GM12891 (cell line): ENCODE measurements at places on chromosomes 5 and 9.

GRCh38 chr9:100063185-100063584, 35.6 kb downstream of the ERP44 start:
- no peak for DNase-seq

GRCh38 chr5:52869391-52869790, 81.7 kb downstream of the ITGA1 start:
- DNase-seq = no peak

DNA sequence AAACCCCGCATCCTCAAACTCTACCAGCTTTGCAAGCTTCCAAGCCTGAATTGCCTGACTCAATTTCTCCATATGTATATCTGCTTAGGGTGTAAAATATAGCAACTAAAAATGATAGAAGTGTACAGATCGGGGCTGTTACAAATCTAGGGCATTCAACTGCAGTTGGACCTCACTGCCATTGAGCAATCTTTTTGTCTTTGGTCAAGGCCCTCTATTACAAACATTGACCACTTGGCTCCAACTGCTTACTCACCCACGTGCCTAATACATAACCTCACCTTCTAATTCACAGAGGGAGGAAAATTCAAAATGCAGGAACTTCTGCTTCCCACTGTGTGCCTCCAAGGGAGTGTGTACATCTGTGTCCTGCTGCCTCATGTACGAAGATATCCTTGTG, 10.0 kb downstream of the LRRC70 start:
- no peak for DNase-seq

DNA sequence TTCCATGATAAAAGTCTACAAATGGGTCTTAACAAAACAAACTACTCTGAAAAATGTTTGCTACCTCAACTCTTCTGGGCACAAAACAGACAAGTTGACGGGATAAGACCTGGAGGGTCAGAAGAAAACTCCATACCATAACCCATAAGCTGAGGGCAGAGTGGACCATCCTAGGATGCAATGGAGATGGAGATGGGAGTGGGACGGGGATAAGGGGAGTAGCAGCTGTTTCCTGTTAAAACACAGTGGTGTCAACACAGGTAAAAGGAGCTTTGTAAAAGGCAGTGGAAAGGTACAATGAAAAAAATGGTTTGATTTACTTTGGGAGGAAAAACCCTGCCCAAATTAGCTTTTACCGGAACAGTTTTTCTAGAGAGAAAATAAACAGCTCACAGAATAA, 41.6 kb downstream of the CEMIP2 start:
- no peak for DNase-seq

DNA sequence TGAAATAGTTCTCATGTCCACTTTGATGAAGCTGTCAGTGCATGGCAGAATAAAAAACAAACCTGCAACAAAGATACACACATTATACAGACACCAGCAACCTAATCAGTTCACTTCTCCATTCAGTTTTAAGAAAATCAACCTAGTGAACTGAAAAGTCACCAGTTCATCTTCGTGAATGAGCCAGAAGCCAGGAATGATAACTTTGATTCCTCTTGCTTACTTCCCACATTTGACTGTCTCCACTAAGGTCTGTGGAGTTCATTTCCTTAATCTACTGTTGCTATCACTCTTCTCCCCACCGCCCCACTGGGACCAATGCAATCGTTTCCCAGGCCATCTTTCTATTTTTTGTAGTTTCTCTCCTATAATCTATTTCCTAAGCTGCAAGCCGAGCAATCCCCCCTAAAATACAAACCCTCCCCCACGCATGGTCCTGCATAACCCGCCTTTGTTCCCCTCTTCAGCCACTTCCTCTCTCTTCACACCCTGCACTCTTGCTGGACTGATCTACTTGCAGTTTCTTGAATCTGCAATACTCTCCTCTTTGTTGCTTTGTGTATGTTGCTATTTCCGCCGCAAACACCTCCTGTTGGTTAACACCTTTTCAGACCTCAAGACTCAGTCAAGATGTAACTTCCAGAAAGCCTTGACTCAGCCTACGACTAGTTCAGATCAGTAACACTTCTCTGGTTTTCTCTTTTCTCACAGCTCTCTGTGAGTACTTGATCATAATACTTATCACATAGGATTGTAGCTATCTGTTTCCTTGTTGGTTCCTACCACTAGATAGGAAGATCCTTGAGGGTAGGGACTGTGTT, 16.6 kb downstream of the STOM start:
- no peak for DNase-seq

- DNase-seq = no peak
Measured at GRCh38 chr9:83220730-83221129, 157.8 kb upstream of the RASEF start.

DNA sequence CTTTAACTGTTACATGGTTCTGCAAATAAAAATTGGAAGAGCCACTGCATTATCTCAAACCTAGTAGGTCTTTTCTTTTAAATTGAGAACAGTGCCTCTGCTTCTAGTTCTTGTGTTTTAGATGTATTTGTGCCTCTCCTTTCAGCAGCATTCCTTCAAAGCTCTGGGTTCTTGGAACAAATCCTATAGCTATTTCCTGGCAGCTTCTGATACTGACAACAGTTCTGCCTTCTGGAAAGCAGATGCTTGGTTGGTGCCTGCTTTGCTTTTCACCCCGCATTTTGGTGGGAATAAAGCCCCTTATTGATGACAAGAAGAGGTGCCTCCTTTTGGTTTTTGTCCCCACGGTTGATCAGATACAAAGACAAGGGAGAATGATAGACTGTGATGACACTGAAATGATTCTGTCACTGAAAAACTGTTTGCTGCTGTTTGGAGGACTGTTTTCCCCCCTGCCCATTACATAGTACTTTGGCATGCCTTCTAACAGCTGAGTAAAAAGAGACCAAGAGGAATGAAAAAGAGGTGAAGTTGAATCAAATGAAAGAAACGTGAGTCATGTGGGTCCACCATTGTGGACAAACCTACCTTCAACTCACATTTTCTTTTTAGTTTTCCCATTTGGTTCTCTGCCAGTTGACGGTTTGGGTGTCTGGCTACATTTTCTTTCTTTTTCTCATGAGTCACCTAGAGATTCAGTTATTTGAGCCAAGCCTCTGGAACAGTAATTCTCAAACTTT, 5.6 kb downstream of the PTCD2 start:
- no peak for DNase-seq

DNA sequence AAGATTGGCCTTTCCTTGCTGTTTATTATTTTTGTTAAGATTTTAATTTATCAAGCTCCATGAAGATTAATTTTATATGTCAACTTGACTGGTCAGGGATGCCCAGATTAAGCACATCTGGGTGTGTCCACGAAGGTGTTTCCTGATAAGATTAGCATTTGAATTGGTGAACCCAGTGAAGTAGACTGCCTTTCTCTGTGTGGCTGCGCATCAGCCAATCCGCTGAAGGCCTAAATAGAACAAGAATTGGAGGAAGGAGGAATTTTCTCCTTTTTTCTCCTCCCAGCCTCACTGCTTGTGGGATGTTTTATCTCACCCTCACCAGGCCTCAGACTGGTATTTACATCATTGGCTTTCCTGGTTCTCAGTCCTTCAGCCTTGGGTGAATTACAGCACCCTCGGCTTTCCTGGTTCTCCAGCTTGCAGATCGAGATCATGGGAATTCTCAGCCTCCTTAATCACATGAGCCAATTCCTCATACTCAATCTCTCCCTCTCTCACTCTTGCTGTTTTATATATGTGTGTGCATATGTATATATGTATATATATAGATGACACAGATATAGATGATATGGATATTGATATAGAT, 135.4 kb upstream of the SPEF2 start:
- no peak for DNase-seq

- DNase-seq = no peak
Measured at GRCh38 chr9:95649801-95650213, 133.0 kb upstream of the PTCH1 start.

DNA sequence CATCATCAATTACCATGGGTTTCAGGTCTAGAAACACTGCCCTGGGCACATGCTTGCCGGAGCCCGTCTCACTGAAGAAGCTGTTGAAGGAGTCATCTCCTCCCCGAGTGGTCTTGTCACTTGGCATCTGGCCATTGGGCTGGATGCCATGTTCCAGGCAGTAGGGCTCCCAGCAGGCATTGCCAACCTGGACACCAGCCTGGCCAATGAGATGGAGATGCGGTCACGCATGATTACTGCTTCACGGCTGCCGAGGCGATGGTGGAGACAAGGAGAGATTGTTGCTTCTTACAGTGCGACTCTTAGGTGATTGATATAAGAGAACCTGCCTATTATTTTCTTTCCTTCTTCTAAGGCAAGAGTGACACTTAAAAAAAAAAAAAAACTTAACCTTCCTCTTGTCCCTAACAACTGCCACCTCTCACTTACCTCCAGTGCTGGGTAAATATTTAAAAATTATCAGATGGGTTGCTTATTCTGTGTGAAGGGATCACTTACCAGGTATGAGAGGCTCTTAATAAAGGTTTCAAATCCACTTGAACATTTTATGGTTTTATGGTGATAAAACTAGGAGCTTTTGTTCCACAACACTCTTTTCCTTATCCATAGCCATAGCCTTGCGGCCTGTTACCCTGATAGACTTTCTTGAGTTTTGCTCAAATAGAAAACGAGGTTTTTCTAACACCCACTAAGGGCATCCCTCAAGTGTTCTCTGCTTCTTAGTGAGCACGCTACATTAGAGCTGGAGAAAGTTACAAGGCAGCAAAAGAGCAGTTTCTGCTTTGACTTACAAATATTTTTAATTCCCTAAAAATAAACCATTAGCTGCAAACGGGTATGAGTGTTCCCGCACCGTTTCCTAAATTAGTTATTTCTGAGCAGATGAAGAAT, 41.2 kb downstream of the NIM1K start:
- no peak for DNase-seq

GRCh38 chr9:89603767-89604665, 796 bp upstream of the GADD45G start:
- DNase-seq = no peak

- no peak for DNase-seq
Measured at GRCh38 chr9:70389621-70390266, 24.7 kb downstream of the KLF9 start.
